ENCODE measurements at places on chromosomes 12 and 14.

DNA sequence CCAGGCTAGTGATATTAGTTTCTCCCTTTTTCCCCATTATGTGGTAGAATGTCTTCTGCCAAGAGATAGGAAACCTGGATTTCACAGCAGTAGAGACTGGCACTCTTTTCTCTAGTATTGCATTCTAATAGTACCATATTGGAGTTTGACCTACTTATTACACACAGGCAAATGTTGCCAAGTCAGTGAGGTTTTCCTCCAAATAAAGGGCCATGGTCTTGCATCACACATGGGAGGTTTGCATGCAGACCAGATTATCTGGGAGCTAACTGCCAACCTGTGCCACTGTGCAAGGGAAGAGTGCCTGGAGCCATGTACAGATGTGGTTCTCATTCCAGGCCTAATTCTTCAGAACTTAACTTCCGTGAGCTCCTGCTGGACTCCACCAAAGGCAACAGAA lies 113.3 kb downstream of the ANO6 start:
- DNase-seq: no peak

GRCh38 chr14:75361041-75361440 lies 66.8 kb upstream of the JDP2 start:
- no peak for DNase-seq

- no peak for DNase-seq
Measured at GRCh38 chr12:17528394-17528793, 561.6 kb downstream of the RERGL start.

GRCh38 chr12:10957741-10958140 lies 18.7 kb upstream of the TAS2R14 start:
- no peak for DNase-seq

Measured in effector memory CD8-positive, alpha-beta T cell (primary cell).